ENCODE measurements at places on chromosomes 5 and 9.

DNA sequence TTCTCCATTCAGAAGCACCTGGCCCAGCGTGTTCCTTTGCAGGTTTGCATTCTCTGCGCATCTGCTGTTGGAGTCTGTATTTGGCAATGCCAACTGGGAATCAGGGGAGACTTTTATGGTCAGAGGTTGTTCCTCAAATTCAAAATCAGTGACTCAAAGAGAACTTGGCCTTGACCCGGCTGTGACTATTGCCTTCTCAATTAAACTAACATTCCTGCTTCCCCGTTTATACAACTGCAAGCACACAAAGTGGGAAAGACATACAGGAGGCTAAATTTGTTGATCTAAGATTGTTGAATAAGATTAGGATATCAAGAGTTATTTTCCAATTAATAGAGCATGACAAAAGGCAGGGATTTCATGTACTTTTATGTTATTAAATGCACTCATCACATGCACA, 402.4 kb upstream of the IRX2 start:
- no peak for DNase-seq

GRCh38 chr5:127567026-127567768, 49.8 kb downstream of the PRRC1 start:
- DNase-seq: no peak

- no peak for DNase-seq
Measured at GRCh38 chr9:98900244-98900643, 43.5 kb upstream of the COL15A1 start.

- no peak for DNase-seq
Measured at GRCh38 chr9:76591256-76591950, 132.4 kb downstream of the GCNT1 start.

- DNase-seq: no peak
Measured at GRCh38 chr5:139501381-139501780, 18.8 kb upstream of the STING1 start.

Data from iPS DF 6.9 (cell line).